Stimulated activated CD8-positive, alpha-beta memory T cell treated with anti-CD3 and anti-CD28 coated beads, Interleukin-12 subunit alpha, Interleukin-12 subunit beta, amount 100 ng/mL, for 1 hour (primary cell): ENCODE measurements at places on chromosomes 7 and 10.

GRCh38 chr10:103578782-103579382 lies 85.4 kb downstream of the NEURL1 start:
- no peak for DNase-seq

- no peak for DNase-seq
Measured at GRCh38 chr10:21194510-21194993, 297.4 kb upstream of the NEBL start.

- no peak for DNase-seq
Measured at GRCh38 chr10:79380125-79380945, 33.1 kb downstream of the PPIF start.

DNA sequence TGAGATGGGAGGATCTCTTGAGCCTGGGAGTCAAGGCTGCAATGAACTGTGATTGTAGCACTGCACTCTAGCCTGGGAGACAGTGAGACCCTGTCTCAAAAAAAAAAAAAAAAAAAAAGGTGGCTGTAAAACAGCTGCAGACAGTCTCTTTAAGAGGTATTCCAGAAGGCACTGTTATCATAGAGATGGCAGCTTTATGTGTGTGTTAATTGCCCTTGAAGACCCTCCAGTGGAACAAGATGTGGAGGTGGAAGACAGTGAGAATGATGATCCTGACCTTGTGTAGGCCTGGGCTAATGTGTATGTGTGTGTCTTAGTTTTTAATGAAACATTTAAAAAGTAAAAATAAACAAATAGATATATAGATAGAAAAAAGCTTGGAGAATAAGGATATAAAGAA lies 66.0 kb downstream of the ZNF487 start:
- no peak for DNase-seq

- no peak for DNase-seq
Measured at GRCh38 chr7:420142-421093, 99.2 kb downstream of the PDGFA start.

- DNase-seq = no peak
Measured at GRCh38 chr7:136079478-136079892, 102.3 kb upstream of the MTPN start.
